Left hindlimb (tissue), 1 donor: ENCODE measurements at places on chromosomes 12 and 14.
A peak's percentile ranks its signal among the peaks of the same experiment; 100 is the strongest.

DNA sequence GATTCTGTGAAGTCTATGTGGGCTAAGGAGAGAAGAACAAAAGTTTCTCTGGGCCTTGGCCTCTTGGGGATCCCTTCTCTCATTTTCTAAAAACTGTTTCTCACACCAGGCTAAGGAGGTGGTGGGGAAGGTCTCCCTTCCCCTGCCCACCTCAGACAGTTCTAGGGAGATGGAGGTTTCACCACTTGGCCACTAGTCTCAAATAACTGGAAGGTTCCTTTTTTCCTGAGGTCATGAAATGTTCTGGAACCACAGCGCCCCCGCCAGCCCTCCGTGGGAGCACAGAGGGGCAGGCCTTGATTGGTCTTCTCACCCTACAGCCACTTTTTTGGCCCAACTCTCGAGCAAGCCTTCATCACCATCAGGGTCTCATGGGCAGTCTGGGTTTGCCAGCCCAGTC lies 12.6 kb downstream of the C12orf43 start:
- no peak for DNase-seq

DNA sequence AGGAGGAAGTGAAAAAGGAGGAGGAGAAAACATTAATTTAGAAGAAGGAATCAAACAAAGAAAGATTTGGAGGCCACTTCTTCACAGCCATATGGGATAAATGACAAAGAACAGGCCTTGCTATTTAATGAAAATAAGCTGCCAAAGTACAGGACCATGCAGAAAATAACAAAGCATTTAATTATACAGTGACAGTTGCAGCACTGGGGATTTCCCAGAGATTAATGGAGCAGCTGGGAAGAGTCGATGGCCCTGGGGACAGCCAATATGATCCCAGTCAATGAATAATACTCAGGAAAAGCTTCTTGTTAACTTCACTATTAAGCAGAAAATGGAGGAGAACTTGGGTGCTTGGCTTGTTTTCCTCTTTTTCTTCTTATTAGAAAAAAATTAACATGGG lies 34.6 kb downstream of the RERG start:
- DNase-seq: no peak

DNA sequence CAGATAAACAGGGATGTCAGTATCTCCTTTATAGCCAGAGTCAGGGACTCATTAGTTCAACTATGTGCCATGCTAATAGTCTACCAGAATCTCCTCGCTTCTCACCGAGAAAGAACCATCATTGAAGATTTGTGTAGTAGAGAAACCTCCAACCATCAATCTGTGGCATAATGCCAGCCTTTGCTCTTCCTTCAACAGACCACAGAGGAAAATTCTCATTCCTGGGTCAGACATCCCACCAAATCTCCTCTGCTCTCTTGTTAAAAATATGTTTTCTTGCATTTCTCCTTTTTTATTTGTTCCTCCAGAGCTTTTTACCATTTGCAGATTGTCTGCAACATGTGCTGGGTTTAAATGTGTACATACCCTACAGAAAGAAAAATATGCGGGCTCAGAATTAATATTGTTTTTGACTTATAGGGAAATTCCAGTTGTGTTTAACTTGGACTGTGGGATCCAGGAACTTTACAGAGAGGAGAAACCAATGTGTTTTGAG lies 64.9 kb downstream of the LLPH start:
- DNase-seq: no peak

- no peak for DNase-seq
These were observed 5.7 kb upstream of the SLC35F4 start for GRCh38 chr14:57871459-57872080.

GRCh38 chr12:79329933-79330332 lies 360.8 kb downstream of the PAWR start:
- DNase-seq: no peak

GRCh38 chr12:124392667-124393413 lies 97.9 kb downstream of the RFLNA start:
- DNase-seq: peak; percentile 87

GRCh38 chr12:73625226-73625625 lies 912.4 kb upstream of the ATXN7L3B start:
- DNase-seq: no peak

- DNase-seq: no peak
These were observed 237.7 kb downstream of the TRHDE start for GRCh38 chr12:72509891-72510290.

GRCh38 chr14:98607341-98607910 lies 664.6 kb downstream of the BCL11B start:
- DNase-seq: no peak

- DNase-seq: no peak
These were observed 780 bp downstream of the TBC1D15 start for GRCh38 chr12:71840231-71840847.

- no peak for DNase-seq
These were observed 132.3 kb downstream of the C12orf75 start for GRCh38 chr12:105462831-105463230.

DNA sequence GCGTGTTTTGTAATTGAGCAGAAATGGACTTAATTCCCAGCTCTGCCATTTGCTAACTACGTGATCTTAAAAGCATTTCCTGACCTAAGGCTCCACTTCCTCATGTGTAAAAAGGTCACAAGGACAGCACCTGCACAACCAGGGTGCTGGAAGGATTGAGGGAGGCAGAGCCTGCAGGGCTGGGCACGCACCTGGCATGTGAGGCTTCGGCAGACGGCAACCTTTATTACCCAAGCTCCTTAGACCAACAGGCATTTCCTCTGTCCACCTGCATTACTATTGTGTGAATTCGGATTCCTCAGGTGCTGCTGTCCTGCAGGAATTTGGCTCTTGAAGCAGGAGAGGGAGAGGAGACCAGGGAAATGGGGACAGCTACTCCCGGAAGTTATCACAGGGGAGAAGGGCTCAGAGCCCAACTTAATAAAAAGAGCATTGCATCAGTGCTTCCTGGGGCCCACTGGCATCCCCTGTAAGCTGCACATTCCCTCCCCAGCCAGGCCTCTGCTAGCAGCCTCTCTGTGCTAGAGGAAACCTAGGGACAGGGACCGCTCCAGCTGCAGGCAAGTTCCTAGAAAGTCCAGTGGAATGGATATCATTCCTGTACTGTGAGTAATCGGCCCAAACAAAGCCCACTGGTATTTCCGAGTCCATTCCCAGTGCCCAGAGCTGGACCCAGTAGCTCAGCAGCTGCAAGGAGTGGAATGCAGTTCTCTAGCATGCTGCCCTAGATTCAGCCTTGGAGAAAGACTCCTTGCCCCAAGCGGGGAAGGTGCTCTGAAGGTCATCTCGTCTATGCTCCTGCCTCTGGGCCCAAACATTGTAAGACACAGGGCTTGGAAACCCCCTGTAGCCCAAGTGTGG lies 157.1 kb upstream of the CCND2 start:
- DNase-seq: peak; percentile 72

GRCh38 chr12:3972576-3972975 lies 99.4 kb upstream of the PARP11 start:
- DNase-seq: no peak

DNA sequence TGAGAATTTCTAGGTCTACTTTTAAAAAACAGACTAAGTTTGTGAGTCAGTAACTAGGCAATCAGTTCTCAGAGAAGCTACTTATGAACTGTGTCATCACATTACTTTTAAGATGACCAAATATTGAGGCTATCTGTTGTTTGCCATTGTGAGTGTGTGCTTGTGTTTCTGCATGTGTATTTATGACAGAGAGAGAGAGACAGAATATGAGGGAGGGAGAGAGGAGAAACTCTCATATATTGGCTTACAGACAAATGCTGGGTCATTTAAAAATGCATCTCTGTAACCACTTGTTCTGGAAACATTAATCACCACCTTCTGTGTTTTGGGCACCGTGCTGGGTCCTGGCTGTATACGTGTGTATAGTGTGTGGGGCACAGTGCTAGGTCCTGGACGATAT lies 161.5 kb upstream of the FRMD6 start:
- DNase-seq: no peak

DNA sequence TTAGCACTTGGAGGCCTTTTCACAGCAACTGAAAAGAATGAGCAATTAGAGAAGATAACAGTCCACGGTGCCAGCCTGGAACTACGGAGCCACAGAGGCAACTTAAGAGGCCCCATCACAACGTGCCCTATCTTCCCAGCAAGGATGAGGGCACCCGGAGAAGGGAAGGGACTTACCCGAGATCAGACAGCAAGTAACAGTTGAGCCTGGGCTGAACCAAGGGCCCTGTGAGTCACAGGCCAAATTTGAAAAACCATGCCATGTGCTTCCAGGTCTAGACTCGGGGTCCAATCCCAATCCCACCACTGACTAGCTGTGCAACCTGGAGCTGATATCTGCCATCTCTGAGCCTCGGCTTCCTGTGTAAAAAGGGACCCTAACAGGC lies 42.2 kb downstream of the PITPNM2 start:
- DNase-seq: no peak

DNA sequence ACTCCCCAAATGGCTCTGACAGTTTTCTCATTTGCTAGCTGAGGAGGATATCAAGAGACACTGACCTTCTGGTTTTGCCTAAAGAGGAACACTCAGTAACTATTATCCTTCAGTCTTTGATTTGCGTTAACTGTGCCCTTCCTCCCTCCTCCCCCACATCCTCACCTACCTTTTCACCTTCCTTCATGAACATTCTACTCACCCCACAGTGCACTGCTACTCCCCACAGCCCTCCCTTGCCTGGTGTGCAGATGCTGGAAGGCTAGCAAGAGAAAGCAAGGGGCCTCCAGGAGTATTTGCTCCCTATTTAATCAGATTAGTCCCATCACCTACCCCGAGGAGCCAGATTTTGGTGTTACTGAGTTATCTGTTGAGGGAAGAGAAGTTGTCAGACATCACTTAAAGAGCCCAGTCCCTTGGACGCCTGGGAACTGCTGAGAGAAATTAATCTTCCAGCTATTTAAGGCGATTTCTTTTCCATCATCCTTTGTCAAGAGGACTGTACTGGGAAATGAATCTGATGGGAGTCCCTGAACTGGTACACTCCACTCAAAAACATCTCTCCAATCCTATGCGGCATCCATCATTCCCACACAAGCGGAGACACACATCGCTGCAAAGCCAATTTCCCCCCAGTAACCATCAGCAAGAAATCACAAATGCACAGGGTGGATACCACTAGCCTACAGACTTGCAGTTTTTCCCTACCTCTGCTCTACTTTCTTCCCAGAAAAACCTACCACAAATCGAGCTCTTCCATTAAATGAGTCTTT lies 11.5 kb downstream of the PSMB5 start:
- DNase-seq: no peak

GRCh38 chr14:89388853-89389252 lies 28.2 kb downstream of the FOXN3 start:
- no peak for DNase-seq

- peak; percentile 54 for DNase-seq
These were observed 44.9 kb upstream of the STRAP start for GRCh38 chr12:15837141-15837790.

GRCh38 chr14:68376067-68376779 lies 416.6 kb downstream of the ZFP36L1 start:
- DNase-seq: no peak

DNA sequence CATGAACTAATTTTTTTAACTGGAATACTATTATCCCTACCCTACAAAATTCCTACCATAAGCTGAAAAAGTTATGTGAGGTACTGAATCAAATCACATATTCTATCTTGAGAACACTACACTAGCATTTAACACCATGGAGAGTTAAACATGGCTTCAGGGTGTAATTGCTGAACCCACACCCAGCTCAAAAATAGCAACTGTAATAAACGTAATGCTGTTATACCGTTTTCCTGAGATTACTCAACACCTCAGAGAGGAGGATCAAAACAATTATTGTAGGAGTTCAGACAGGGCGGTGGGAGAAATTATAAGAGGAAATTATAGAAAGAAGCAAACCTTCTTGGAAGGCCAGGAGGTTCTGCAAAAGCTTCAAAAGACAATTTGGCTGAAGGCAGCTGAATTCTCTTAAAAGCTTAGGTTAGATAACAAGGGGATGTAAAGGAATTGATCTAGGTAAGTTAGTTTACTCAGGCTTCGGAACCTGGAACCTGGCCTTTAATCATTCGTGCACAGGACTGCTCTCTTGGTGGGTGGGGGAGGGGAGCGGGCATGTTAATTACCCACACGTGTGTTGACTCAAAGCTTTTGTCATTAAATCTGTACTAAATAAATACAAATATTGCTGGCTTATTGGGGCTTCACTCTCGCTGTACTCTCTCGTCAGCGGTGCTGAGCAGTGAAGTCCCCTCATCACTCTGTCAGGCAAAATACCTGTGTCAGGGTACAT lies 12.1 kb upstream of the IPO8 start:
- DNase-seq: no peak

DNA sequence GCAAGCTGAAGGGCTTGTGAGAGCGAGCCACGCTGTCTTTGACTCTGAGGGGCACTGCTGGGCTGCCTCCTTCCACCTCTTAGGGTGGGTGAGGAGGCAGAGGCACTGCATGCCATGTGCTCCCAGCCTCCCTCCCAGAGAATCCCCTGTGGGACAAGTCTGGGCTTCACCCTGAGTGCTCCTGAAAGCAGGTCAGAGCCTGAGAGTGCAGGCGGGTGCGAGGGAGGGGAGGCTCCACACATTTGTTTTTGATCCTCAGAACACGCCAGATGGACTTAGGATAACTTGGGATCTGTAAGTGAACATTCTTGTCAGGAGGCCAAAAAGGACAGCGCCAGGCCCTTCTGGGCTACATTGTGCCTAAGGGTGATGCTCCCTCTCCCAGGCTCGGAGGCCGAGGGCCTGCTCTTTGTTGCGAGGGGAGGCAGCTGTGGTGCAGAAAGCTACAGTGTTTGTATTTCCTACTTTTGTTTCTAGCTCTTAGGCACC lies 155.4 kb downstream of the TMX1 start:
- DNase-seq: peak; percentile 63

- DNase-seq: no peak
These were observed 33.2 kb upstream of the CD69 start for GRCh38 chr12:9793779-9794395.

- DNase-seq: no peak
These were observed 41.5 kb downstream of the TNFAIP2 start for GRCh38 chr14:103164779-103165178.

DNA sequence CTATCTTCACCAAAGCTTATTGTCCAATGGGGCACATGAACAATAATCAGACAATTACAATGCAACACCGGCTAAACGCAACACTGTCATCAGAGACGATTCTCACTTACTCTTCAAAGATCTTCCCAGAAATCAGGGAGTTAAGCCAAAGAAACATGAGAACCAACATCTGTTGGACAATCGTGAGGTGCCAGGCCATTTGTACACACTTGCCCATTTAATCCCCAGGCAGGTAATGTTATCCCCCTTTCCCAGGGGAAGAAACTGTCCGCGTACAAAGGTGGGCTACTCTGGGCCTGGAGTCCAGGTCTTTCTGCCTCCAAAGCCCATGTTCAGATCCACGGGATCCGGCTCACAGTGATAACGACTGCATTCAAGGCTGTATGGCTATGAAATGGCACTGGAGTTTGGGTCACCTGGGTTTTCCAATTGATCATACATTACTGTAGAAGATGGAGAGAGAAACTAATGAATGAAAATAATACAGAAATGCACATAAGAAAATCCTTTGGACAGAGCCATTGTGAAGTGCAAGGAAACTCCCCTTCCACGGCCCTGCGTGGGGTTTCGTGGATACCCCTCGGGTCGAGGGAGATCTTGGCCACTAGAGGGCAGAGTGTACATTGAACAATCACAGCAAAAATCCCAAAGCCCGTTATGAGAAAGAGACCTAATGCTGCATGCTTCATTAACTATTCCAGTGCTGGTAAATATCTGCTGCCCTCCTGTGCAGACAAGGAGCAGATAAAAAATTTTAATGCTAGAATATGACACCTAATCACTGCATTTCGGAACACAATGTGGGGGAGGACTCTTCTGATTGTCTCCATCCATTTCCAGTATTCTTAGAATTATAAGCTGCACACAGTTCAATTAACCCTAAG lies 111.4 kb downstream of the EGLN3 start:
- peak; percentile 57 for DNase-seq

GRCh38 chr12:54997929-54998522 lies 13.5 kb upstream of the TESPA1 start:
- no peak for DNase-seq

GRCh38 chr12:62924084-62924483 lies 10.9 kb downstream of the PPM1H start:
- DNase-seq: no peak
